ENCODE measurements at places on chromosomes 1 and 21.

DNA sequence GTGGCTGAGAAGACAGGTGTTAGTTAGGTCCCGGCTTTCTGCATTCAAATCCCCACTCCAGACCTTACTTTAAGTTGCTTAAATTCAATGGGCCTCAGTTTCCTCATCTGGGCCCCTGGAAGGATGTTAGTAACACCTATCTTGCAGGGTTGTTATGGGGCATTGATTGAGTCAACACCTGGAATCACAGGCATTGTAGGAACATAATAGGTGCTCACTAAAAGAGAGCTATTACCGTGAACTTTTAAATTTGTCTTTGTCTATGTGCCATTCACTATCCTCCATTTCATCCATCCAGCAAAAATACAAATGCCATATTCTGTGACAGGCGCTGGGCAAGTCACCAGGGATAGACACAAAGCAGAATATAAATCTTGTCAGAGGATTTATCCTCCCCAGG is 10.5 kb upstream of the MAPKAPK2 start:
- DNase-seq: no peak

- DNase-seq: no peak
These were observed 46.4 kb downstream of the ABCG1 start for GRCh38 chr21:42265231-42265812.

DNA sequence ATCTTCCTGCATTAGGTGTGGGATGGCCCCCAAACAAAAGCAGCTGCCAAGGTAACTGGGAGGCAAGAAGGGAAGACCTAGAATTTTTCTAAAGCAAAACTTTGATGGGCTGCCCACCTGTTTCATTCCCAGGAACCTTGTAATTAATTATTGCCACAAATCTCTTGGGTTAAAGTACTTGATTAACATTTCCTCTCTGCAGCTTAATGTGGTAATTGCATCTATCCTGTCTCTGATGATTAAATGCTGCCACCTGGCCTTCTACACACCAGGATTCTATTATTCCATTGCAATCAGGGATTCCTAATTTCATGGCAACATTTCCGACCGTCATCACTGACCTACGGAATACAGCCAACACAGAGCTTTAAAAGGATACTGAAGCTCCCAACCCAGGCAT is 68.3 kb upstream of the RC3H1 start:
- DNase-seq: no peak

- DNase-seq: no peak
These were observed 133.4 kb downstream of the LHX4 start for GRCh38 chr1:180363246-180363995.

- no peak for DNase-seq
These were observed 17.5 kb downstream of the RCAN1 start for GRCh38 chr21:34597406-34597805.

GRCh38 chr1:206049293-206049692 is 3.7 kb upstream of the RHEX start:
- DNase-seq: no peak

DNA sequence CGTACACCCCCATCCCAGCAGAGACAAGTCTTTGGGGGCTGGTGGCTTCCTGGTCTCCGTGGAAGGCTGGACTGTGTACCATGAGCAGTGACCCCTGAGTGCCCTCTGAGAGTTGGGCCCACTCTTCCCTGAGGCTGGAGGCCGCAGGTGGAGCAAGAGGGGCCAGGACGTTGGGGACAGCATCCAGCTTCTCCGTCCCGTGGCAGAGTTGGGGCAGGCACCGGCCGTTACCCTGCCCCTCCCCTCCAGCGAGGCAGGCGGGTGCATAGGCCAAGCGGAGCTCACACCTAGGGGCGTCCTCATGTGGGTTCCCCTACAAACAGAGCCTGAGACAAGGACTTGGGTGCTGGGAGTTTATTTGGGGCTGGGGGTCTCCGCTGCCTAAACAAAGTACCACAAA is 14.0 kb downstream of the GABRD start:
- no peak for DNase-seq

- peak; percentile 78 for DNase-seq
These were observed 77.9 kb downstream of the ADARB1 start for GRCh38 chr21:45152265-45152746.

DNA sequence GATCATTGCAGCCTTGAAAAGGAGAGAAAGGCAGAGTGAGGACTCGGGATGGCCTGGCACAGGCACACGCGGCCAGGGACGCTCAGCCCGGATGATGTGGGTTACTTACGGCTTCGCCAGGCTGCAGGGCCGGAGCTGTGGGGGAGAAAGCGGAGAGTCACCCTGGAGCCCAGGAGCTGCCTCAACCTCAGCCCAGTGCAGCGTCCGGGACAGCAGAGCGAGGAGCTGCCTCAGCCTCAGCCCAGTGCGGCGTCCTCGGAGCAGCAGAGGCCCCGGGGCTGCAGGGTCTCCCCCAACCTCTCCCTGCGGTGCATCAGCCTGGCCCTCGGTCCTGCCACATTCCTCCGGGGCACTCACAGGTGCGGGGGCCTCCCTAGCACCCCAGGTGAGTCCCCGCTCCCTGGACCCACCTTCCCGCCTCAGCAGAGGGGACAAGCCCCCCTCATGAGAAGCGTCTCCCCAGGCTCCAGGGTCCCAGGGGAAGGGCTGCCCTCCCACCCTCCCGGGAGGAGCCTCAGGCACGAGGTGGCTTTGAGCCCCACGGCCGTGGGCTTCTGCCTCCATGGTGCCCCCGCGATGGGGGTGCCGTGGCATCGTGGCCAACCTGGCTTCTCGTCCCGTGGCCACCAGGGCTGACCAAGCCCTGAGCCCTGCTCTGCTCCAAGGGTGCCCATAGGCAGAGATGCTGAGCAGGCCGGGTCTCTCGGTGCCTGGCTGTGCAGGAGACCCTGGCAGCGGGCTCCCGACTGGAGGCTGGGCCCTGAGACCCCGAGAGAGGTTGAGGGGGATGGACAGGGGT is 10.5 kb upstream of the RNF223 start:
- peak; percentile 7 for DNase-seq

- DNase-seq: no peak
These were observed 6.1 kb downstream of the C1orf21 start for GRCh38 chr1:184392779-184393522.

DNA sequence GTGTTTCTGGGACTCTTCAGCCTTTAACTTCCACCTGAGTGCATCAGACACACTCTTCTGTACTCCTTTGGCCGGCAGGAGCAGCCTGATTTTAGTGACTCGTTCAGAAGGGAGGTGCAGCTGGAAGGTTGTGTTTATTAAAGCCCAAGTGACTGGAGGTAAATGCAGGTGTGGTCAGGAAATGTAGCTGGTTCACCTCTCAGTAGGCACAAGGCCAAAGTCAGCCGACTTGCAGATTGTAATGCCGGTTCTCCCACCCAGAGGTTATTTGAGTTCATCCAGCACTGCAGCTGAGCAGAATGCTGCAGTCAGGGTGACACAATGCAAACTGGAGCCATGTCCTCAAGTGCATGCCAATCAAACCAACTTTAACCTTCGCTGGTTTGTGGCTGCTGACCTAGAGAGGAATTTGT is 91.5 kb downstream of the SPATA46 start:
- no peak for DNase-seq

DNA sequence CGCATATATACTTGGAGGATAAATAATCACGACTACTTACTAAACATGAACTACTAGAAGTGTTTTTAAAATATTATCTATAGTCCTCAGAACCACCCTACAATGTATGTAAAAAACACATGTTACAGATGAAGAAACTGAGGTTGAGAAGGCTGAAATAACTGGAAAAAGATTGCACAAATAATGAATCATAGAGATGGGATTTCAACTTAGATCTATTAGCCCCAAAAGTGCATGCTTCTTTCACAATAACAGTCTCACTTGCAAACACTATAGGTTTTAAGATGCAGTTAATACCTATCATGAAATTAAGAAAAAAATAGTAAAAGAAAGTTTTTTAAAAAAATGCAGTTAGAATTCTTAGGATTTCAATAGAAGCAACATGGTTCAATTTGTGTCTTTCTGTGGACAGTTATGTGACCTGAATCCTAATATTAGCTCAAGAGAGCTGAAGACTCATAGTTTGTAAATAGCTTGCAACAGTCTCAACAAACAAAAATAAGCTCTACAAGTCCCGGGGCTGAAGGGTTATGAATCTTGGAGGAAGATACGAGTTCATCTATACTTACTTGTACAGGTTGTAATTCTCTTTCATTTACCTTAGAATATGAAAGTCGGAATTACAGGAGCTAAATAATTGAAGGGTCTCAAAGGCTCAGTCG is 58.6 kb upstream of the NTPCR start:
- DNase-seq: no peak

DNA sequence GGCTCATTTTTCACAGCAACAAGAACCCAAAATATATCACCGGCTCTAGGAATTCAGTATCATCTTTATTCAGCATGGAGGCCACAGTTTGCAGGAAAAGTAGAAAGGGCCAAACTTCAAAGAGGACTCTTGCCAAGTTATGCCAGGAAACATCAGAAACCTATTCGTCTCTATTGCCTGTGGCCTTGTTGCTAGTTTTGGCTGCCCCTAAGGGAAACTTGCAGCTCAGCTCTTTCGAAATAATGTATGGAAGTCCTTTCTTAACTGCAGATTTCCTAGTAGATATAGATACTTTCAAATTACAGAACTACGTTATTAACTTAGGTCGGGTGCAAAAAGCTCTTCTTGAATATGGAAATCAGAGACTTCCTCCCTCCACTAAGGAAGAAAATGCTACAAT is 4.2 kb upstream of the NENF start:
- DNase-seq: no peak

- no peak for DNase-seq
These were observed 37.0 kb upstream of the CNN3 start for GRCh38 chr1:94963864-94964263.

DNA sequence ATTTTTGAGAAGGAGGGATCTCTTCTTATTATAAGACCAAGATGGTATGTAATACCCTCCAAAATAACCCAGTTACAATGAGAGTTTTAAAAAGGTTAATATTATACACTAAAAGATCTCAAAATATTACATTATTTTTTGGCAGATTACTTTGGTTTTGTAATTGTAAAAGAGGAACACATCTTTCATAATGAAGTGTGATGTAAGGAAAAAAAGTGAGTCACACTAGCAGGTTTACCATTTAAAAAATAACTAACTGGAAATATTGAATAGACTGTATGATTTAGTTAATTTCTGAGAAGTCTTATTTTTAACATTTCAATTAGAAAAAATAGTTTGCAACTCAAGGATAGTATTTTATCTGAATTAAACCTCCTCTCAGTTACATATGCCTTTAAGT is 1.1 kb downstream of the F5 start:
- DNase-seq: no peak

DNA sequence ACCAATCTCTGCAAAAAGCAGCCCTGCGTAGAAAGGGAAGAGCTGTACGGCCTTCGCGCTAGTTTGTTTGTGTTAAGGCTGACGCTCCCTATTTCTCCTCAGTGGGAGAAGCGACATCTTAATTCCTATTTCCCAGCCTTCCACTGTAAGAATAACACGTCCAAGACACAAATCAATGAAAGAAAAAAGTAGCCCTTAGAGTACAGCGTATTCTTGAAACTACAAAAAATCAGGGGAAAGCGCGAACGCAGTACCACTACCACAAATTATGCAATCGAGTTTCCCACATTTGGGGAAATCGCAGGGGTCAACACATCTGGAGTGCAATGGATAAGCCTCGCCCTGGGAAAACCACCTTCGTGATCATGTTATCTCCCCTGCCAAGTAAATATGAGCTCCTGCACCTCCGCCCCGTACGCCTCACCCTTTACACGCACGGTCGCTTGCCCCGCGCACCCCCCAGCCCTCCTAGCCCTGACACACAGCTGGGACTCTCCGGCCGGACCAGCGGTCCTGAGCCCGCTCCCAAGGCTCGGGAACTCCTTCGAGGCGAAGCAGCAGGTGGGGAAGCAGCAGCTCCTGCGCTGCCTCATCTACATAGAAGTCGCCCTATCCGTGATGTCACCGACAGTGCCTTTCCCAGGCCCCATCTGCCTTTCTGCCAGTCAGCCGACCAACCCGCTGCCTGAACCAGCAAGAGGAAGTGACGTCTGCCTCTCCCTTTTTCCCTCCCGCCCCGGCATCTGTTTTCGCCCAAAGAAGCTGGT is 94.7 kb downstream of the PPIAL4G start:
- DNase-seq: peak; percentile 95

- no peak for DNase-seq
These were observed 54.9 kb downstream of the PATJ start for GRCh38 chr1:61797045-61797755.

DNA sequence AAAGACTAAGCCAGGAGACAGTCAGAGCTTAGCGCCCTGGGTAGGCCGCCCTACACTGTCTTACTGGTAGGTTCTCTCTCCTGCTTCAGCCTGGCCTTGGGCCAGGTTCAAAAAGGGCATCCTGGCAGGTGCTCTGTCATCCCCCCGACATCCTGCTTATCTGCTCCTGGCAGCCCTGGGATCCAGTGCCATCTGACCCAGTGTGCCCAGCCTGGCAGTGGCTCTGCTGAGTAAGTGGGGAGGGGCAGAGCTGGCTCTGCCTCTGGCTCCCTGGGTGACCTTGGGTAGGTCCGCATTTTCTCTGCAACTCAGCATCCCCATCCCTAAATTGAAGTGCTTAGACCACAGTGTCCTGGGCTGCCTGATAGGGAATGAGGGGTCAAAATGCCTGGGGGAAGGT is 549.9 kb downstream of the PTPRU start:
- DNase-seq: no peak

GRCh38 chr1:8976338-8976737 is 30.7 kb downstream of the CA6 start:
- DNase-seq: no peak

GRCh38 chr1:164504749-164505148 is 54.2 kb upstream of the PBX1 start:
- no peak for DNase-seq

Data from activated CD4-positive, alpha-beta memory T cell treated with anti-CD3 and anti-CD28 coated beads for 36 hours (primary cell).